ENCODE measurements at places on chromosomes 3 and 15.

DNA sequence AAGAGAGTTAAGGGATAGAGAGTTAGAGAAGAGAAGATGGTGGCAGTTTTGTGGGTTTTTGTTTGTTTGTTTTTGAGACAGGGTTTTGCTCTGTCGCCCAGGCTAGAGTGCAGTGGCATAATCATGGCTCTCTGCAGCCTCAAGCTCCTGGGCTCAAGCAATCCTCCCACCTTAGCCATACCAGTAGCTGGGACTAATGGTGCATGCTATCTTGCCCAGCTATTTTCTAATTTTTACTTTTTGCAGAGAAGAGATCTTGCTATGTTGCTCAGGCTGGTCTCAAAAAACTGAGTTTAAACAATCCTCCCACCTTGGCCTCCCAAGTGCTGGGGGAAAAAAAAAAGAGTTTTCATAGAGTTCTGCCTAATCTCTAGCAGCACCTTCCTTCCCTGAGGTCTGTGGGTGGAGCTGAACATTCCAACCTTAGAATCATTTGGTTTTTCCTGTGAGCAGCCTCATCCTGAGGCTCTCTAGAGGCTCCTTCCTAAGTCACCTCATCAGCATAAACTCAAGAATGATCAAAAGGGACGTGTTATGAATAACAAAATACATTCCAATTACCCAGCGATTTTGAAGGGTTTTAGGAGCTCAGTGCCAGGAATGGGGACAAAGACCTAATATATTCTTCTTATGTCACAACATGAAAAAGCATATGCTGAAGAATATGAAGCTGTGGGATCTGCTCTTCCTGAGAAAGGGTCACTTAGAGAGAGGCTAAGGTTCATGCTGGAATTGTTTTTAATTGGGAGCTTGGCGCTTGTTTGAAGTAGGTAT, 180.6 kb downstream of the LSAMP start:
- no peak for DNase-seq

DNA sequence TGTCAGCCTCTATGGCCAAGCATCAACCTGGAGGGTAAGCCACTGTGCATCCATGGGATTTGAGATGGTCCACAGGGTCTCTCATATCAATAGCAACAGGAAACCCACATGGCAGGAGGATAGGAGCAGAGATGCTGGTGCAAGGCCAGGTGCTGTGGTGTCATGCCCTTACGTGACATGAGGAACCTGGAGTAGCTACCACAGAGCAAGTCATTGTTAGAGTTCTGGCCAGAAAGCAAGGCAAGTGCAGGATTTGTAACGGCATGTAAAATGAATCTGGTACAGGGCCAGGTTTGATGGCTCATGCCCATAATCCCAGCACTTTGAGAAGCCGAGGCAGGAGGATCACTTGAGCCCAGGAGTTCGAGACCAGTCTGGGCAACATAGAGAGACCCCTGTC, 14.8 kb upstream of the ZNF774 start:
- no peak for DNase-seq

DNA sequence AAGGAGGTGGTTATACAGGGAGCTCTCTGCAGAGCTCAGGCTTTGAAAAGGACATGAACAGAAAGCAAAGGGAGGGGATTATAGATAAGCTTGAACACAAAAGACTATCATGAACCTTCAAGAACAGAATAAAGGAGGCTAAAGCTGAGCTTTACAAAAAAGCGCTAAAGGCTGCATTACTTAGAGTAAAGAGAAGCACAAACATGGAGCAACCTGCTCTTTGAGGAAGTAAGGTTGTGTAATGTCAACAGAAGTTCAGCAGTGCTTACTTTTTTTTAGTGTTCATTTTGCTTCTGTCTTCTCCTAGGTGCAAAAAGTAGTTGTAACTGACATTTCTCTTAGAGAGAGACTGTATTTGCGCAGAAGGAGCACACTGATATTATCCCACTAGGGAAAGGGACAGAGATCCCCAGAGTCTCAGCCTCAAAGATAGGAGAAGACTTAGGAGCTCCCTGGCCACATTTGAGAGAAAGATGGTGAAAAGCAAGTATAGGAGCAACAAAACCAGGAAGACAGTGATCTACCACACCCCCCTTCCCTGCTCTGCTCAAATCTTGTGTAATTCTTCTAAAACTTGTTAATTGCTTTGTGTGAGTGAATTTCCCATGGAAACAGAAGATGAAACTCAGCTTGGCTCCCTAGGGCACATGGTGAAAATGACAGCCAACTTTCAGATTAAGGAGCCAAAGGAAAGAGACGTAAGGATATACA, 54.7 kb downstream of the QTRT2 start:
- no peak for DNase-seq

GRCh38 chr3:181278468-181279238, 289.1 kb upstream of the DNAJC19 start:
- no peak for DNase-seq

- no peak for DNase-seq
Measured at GRCh38 chr3:14836049-14836468, 17.3 kb downstream of the FGD5 start.

DNA sequence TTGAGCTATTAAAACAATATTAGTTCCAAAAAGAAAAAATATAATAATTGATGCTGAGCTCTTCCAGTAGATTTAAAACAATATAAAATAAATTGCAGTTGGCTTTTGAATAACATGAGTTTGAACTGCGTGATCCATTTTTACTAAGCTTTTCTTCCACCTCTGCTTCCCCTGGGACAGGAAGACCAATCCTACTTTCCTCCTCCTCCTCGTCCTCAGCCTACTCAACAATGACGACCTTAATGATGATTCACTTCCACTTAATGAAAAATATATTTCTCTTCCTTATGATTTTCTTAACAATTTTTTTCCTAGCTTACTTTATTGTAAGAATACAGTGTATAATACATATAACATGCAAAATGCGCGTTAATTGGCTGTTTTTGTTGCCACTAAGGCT, 78.9 kb upstream of the THRB start:
- no peak for DNase-seq

GRCh38 chr3:56229311-56229710, 239.0 kb downstream of the ERC2 start:
- DNase-seq = no peak
